ENCODE measurements at places on chromosomes 6 and 20.

- peak; percentile 97 for DNase-seq
Observed at GRCh38 chr20:53611449-53611894, 17.8 kb upstream of the ZNF217 start.

DNA sequence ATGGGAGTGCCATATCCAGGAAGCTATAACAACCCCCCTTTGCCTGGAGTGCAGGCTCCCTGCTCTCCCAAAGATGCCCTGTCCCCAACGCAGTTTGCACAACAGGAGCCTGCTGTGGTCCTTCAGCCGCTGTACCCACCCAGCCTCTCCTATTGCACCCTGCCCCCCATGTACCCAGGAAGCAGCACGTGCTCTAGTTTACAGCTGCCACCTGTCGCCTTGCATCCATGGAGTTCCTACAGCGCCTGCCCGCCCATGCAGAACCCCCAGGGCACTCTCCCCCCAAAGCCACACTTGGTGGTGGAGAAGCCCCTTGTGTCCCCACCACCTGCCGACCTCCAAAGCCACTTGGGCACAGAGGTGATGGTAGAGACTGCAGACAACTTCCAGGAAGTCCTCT, 56.7 kb upstream of the TMEM181 start:
- no peak for DNase-seq

DNA sequence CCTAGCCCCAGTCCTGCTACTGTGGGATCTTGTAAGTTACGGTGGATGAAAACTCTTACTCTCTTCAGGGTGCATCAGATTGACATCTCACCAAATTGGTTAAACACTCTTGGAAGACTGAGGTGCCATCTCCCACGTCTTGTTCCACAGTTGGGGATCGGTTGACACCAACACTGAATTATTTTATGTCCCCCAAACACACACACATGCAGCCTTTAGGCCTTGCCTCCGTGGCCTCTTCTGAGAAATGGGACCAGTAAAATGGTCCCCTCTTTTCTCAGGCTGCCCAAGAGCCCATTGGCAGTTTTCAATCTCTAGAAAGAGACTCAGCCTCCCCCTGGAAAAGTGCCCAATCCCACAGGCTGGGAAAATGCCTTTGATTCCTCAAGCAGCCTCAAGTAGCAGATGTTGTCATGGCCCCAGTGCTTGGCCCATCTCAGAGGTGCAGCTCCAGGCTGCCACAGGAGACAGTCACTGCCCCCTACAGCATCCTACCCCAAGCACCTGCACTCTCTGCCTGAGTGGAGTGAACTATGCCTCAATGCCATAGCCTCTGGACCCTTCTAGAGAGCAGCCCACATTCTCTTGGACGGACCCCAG, 163.9 kb downstream of the ANKRD60 start:
- DNase-seq: no peak

DNA sequence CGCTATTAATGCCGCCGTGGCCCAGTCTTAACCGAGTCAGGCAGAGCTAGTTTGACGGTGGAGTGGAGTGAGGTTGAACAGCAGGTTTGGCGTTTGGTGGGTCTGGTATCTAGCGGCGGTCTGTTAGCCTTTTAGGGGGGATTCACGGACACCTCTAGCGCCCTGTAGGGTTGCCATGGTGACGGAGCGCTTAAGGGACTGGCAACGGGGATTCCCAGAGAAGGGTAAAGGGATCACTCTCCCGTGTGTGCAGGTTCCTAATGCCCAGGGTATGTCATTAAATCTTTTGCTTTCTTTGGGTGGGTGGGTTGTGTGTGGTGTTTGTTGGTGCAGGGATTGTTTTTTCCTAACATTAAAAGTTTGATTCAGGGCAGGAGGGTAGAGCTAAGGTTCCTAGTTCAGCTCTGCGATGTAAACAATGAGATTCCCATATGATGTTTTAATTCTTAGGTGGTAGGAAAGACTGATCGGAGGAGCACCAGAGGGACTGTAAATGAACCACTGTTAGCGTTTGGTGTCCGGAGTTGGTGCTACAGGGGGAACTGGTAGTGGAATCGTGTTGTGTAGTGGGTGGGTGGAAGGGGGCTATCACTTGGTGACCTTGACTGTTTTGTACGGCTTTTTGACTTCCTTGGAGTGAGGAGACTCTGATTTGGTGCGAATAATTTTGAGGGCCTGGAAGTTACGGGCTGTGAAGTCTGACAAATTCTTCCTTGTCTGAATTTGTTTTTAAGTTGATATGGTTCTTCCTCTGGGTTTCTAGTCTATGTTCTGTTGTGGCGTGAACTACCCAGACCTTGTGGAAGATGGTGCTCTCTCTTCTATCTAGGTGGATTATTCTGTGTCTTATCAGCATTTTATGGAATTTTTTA, 5.0 kb downstream of the BRD2 start:
- DNase-seq: peak; percentile 46

GRCh38 chr6:65448866-65449265, 258.2 kb downstream of the EYS start:
- no peak for DNase-seq

GRCh38 chr20:46573788-46574584, 23.5 kb upstream of the OCSTAMP start:
- no peak for DNase-seq

- DNase-seq: no peak
Observed at GRCh38 chr20:35431621-35432429, 6.2 kb downstream of the GDF5 start.

All from fibroblast of skin of scalp (primary cell).